ENCODE measurements at places on chromosomes 4 and X.

GRCh38 chr4:83417566-83417965, 38.1 kb downstream of the HELQ start:
- DNase-seq, result no peak

DNA sequence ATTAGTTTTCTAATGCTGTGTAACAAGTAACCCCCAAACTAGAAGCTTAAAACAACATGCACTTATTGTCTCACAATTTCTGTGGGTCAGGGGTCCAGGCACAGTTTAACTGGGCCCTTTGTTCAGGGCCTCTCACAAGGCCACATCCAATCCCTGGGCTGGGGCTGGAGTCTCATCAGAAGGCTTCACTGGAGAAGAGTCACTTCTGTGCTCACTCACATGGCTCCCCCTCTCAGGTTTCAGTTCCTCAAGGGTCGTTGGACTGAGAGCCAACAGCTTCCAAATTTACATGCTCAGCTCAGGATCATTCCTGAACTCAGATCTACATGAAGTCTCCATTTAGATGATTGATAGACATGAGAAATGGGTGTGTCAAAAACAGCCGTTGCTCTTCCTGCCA, 77.1 kb downstream of the EVC start:
- DNase-seq, result no peak

DNA sequence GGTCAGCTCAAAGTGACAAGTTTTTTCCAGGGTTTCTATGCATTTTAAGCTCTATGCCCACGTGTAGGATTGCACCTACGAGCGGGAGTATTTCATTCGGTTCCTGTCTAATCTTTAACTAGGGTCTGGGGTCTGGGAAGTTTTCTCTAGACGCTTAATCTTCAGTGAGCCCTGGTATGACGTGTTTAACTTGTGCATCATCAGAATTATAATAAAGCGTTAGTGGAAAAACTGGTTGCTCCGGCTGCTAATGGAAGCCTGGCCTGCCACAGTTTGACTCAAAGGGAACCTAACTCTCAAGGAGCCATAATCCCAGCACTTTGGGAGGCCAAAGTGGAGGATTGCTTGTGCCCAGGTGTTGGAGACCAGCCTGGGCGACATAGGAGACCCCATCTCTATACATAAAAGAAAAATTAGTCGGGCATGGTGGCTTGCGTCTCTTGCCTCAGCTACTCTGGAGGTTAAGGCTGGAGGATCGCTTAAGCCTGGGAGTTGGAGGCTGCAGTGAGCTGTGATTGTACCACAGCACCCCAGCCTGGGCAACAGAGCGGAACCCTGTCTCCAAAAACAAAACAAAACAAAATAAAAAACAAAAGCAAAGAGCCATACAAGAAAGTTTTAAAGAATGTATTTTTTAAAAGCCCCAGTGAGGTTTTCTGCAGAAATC, 30.2 kb downstream of the ARSD start:
- DNase-seq, result no peak

GRCh38 chrX:48749182-48749581, 12.4 kb upstream of the GLOD5 start:
- no peak for DNase-seq

GRCh38 chr4:109676886-109677285, 26.4 kb downstream of the CASP6 start:
- no peak for DNase-seq

DNA sequence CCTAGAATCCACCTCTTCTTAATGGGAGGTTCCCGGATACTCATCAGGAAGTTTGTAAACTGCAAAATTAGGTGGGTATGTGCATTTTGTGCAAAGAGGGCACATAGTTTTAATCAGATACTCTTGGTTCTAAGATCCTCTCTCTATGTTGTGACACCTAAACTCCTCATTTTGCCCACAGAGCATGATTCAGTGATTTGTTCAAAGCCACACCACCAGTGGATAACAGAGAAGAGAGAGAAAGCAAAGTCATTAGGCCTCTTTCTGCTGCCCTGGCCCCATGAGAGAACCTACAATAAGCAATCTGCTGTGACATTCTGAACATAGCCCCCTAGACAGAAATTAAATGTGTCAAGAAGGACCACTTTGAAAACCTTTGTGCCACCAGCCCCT, 72.3 kb upstream of the STIM2 start:
- no peak for DNase-seq

GRCh38 chr4:88251924-88252323, 32.4 kb downstream of the PPM1K start:
- no peak for DNase-seq

DNA sequence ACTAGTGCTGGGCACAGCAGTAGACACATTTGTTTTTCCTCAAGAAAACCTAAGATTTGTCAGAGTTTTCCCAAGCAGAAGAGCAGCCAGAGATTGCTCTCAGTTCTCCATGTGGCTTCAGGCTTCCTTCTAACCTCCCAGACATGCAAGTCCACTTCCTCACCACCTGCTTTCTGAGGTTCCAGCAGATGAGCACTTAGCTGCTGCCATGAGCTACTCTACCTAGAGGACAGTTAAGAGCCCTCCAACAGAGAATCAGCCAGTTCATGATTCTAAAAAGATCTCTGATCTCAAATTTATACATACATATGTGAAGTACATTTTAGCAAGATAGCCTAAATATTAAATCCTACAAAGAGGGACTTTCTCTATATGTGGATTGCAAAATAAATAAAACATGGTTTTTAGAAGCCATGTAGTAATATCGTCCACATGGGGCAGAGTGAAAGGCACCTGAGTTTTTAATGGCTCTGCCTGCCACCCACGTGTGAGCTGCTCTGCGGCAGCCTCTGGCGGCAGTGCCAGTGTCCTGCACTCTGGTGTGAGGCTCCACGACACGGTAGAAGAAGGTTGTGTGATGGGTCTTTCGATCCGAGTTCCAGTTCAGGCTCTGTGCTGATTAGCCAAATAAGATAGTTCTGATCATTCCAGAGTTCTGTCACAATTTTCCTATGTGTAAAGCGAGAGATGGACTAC, 10.3 kb downstream of the CYP4V2 start:
- DNase-seq, result peak; percentile 62

DNA sequence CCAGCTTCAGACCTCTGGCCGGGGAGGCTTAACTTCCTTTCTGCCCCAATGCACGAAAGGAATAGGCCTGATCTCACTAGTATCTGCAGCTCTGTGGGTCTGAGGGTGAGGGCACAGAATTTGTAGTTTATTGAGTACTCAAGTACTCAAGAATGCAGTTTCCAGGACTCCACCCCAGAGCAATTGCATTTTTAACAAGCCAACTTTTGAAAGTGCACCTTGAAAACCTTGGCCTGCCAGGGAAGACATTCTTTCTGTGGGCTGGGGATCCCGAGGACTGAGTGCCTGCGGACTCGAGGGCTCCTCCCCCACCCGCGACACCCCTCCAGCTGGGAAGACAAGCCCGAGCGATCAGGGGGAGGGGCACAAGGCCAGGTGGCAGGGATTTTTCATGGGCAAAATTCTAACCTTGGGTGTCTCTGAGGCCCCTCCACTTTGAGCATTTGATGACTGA, 22.4 kb downstream of the RS1 start:
- DNase-seq, result no peak

DNA sequence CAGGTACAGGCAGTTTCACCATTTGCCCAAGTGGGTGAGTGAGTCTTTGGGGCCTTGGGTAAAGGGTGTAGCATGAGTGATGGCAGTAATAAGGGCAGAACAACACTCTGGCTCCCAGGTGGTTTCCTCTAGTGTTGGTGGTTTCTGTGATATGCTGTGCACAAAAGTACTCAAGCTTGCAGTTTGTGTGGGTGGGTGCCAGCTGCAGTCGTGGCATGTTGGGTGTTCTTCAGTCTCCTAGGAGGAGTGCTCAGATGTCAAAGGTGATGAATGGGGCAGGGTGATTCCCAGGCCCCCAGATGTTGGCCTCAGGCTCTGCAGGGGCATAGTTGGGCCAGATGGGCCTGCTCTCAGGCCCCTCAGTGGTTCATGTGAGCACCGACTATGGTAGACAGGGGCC, 166.1 kb upstream of the KLF8 start:
- DNase-seq, result no peak

GRCh38 chr4:156113138-156113765, 159.6 kb upstream of the CTSO start:
- DNase-seq, result no peak

GRCh38 chr4:75005727-75006126, 72.8 kb downstream of the PARM1 start:
- DNase-seq, result no peak

- no peak for DNase-seq
Measured at GRCh38 chr4:151430740-151431457, 21.9 kb downstream of the FHIP1A start.

DNA sequence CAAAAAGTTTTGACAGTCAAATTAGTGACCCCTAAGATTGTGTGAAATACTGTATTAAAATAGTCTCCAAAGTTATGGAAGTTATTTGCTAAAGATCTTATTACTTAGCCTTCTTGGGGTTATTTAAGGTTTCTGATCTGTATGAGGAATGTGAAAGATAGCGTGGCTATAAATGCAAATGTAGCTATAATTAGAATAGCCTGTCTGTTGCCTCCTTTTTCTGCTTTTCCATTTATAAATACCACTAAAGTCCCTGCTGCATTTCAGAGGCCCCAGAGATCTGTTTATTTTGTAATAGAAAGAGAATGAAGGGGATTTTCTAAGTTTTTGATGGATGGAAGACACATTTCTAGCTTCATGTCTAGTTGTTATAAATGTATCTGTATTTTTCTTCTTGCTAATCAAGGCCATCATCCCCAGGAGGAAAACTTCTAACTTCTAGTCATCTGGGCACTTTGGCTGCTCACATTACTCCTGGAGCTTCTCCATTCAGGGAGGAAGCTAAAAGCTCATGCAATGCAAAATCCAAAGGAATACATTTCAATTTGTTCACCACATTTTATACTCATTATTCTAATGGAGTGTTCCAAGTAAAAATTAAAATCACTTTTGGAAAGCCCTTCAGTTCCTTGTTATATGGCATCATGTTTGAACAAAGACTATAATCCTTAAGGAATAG, 73.9 kb downstream of the INTS12 start:
- no peak for DNase-seq

DNA sequence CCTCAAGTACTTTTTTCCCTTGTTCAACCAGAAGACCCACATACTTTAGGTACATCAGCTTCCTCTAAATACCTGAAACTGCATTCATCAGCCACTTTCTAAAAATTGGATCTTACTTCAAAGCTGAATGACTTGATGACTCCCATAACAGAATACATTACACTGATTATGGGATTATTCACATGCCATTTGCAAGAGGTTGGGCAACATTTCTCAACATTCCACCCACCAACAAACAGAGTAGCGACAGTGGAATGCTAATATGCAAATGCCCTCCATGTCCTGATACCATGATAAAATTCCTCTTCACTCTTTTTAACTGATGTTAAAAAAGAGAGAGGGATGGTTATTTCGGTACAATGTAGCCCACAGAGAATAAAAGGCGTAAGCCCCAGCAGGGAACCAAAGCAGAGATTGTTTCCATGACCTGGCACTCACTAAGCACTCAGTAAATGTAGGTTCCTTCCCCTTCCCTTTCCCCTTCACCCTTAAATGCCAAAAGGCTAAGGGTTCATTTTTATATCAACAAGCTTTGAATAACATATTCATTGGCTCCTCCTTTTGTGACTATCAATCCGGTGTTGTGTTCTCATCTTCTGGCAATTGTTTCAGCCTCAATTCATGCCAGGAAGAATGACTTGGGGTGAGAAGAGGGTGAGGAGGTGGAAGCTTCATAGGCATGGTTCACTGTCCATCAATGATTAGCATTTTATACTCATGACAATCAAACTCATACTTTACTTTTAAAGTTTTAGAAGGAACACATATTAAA, 317.2 kb downstream of the DHX15 start:
- DNase-seq, result no peak

DNA sequence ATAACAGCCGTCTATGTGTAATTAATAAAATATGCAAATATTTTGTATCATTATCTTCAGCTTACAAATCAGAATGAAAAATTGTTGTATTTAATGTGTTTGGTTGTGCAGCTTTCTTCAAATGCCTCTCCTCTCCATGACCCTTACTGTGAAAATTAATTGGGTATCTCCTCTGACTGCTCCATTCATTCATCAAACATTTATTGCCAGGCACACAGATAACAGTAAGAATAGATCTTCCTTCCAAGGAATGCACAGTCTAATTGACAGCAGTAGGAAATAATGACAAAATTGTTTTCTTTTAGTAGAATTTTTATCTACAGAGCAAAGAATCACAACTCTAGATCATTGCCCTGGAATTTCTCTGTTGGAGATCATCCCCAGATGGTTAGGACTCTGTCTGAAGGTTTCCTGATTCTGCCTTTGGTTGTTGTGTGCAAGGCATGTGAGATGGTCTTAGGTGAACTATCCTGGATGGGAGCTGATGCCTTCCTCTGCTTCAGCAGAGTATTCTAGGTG, 395.0 kb upstream of the FAT1 start:
- no peak for DNase-seq

DNA sequence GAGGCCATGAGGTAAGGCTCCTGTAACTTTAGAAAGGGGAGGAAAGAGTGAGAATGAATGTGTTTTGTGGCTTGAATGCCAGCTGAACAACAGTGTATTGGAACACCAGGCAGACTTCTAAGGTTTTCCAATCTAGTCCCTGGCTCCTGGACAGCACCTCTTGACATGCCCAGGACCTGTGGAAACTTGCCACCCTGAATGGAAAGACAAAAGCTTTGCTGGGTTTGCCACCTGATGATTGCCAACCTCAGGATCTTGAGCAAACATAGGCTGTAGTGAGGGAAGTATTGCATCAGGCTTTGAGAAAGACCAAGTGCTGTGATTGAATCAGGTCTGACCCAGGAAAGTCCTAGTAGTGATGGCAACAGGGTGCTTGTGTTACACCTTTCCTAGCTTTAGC, 1393.1 kb upstream of the DIAPH2 start:
- no peak for DNase-seq

- no peak for DNase-seq
Measured at GRCh38 chrX:121649417-121649816, 602.0 kb downstream of the GLUD2 start.

- DNase-seq, result no peak
Measured at GRCh38 chr4:72843466-72843865, 226.1 kb downstream of the COX18 start.

- no peak for DNase-seq
Measured at GRCh38 chr4:169870507-169870906, 112.8 kb upstream of the HPF1 start.

GRCh38 chr4:103002551-103002950, 17.0 kb downstream of the SLC9B1 start:
- DNase-seq, result no peak

DNA sequence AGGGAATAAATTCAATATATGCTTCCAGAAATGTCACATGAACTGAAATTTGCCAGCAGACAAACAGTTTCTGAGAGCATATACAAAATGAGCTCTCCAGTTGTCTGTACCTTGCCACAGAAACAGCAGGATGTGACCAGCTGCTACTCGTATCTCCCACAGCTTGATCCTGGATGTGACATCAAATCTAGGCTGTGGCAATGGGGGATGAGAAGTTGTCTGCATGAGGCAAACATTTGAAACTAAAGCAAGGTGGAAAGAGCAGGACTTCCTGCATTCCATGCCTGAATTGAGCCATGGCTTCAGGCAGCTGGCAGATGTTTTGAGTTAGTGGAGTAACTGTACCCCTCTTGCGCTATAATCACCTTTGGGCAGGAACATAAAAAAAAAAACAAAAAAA, 1724.0 kb downstream of the RPA4 start:
- no peak for DNase-seq

GRCh38 chrX:40947276-40947675, 138.0 kb upstream of the USP9X start:
- no peak for DNase-seq

GRCh38 chr4:150063128-150063527, 15.1 kb upstream of the DCLK2 start:
- no peak for DNase-seq

GRCh38 chr4:150784305-150784704, 202.4 kb downstream of the MAB21L2 start:
- DNase-seq, result no peak

GRCh38 chr4:38113132-38113531, 152.9 kb downstream of the PTTG2 start:
- no peak for DNase-seq
